ENCODE measurements at places on chromosomes 4 and X. TPM values are rescaled to one million over a fixed set of nuclear protein-coding genes. Genes with fewer than 3 reads are reported as not detected.

DNA sequence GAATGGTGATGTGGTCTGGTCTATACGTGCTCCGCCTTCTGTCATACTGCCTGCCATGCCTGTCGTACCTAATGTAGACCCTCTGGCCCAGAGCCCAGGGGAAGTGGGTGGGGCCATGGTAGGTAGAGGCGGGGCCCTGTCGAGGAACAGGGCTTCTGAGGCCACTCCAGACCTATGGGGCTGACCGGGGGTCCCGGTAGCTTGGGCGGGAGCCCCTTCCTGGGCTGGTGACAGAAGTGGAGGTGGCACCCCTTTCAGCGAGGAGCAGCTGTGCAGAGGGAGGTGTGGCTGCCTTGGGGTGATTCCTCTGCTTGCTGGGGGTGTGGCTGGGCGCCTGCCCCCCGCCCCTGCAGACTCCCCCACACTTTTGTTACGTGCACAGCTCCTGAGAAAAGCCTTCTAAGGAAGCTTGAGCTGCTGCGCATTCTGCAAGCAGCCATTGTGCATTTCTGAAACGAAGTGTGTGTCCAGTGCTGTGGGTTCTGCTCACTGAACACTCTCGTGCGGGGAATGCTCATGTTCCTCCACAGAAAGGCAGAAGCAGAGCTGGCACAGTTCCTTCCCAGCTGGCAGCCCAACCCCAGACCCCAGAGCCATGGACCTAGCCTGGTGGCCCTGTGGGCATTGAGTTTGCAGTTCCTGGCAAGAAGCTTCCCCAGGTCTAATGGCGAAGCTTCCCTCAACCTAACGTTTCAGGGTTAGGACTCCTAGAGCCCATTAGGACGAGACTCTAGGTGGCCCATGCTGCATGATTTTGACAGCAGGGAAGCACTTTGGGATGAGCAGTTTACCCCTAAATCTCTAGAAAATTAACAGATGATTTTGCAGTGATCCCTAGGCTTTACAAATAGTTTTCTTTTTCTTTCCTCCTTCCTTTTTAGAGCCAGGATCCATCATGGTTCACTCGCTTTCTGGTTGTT lies 72.7 kb upstream of the HGFAC start:
- peak; percentile 64 for DNase-seq

- DNase-seq, result no peak
Observed at GRCh38 chrX:153438532-153438931, 7.3 kb downstream of the TREX2 start.

GRCh38 chr4:84547211-84547610 lies 35.7 kb upstream of the CDS1 start:
- no peak for DNase-seq

- DNase-seq, result no peak
Observed at GRCh38 chr4:7668271-7668670, 233.5 kb upstream of the PSAPL1 start.

The PF4V1 gene
- not detected for polyA plus RNA-seq

DNA sequence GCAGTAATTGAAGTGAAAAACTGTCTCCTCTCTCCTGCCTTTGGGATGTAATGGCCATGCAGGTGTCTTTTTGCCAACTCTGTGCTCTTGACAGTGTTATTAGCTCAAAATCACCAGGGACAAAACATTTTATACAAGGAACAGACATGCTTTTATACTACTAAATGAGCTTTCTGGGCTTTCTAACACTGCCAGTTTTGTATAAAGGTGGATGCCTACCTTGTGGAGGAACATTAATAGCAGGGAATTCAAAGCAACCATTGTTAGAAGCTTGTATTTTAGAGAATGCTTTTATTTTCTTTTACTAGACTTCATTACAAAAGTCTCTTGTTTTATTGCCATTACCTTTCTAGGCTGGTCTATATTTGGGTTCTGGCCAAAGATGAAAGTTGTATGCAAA lies 54.7 kb upstream of the ARSJ start:
- DNase-seq, result no peak

The RNF128 gene
- 0.86 TPM for polyA plus RNA-seq

DNA sequence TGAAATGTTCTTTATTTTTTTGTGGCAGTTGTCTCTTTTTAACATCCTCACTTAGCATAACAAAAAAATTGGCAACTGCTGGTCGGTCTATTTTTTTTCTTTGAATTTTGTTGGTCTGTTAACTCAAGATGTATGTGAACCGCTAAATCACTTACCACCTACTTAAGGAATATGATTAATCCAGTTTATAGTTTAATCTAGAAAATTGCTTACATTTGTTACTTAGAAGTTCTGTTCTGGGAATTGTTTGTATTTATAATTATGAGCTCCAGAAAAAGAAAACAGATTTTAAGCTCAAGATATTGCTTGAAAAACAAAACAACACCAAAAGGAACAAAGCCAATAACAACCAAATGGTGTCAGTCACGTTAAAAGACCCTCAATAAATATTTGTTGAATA lies 66.1 kb upstream of the KLHL13 start:
- peak; percentile 29 for DNase-seq

The STPG2 gene
- polyA plus RNA-seq, result 0.25 TPM

GRCh38 chr4:4831825-4832224 lies 27.6 kb upstream of the MSX1 start:
- DNase-seq, result no peak

DNA sequence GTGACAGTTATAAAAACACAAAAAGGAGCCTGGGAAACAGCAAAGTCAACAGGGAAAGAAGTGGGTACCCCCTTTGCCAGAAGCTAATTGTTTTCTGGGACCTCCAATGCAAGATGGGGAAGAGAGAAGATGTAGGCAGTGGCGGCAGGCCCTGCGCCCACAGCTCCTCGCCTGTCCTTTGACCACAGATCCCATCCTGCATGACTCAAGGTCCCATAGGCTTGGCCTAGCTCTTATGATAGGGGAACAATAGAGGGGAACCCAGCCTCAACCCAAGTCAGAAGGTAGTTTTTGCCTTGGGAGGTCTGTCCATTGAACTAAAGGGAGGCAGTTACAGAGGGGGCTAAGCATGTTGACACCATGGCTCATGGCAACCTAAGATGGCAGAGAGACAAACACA lies 14.2 kb downstream of the ZMYM3 start:
- no peak for DNase-seq

DNA sequence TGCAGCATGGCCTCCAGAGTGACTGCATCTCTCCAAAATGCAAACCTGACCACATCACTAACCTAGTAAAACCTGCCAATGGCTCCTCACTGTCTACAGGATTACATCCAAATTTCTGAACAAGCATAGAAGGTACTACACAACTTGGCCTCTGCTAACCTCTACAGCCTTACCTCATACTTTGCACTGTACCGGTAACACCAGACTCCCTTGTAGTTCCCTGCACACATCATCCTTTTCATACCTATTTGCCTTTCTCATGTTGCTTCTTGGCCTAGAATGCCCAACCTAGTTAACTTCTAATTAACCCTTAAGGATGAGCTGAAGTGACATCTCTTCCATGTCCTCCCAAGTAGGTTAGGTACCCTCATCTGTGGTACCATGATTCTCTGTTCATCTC lies 33.4 kb upstream of the KCNE5 start:
- no peak for DNase-seq

GRCh38 chr4:69503558-69503957 lies 7.9 kb upstream of the UGT2B4 start:
- DNase-seq, result no peak

All from left lung (tissue), 14 donors.